ENCODE measurements at places on chromosomes 3 and 15.

GRCh38 chr3:78844307-78844706 lies 923.5 kb downstream of the ROBO1 start:
- no peak for DNase-seq

DNA sequence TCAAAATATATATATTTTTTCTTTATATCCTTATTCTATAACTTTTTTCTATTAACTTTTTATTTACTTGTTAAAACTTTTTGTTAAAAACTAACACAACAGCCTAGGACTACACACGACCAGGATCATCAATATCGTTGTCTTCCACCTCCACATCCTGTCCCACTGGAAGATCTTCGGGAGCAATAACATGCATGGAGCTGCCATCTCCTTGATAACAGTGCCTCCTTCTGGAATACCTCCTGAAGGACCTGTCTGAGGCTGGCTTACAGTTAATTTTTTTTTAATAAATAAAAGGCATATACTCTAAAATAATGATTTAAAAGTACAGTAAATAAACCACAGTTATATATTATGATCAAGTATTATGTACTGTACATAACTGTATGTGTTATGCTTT lies 58.9 kb downstream of the SFMBT1 start:
- no peak for DNase-seq

- no peak for DNase-seq
Observed at GRCh38 chr15:82551646-82552247, 11.5 kb upstream of the RPS17 start.

DNA sequence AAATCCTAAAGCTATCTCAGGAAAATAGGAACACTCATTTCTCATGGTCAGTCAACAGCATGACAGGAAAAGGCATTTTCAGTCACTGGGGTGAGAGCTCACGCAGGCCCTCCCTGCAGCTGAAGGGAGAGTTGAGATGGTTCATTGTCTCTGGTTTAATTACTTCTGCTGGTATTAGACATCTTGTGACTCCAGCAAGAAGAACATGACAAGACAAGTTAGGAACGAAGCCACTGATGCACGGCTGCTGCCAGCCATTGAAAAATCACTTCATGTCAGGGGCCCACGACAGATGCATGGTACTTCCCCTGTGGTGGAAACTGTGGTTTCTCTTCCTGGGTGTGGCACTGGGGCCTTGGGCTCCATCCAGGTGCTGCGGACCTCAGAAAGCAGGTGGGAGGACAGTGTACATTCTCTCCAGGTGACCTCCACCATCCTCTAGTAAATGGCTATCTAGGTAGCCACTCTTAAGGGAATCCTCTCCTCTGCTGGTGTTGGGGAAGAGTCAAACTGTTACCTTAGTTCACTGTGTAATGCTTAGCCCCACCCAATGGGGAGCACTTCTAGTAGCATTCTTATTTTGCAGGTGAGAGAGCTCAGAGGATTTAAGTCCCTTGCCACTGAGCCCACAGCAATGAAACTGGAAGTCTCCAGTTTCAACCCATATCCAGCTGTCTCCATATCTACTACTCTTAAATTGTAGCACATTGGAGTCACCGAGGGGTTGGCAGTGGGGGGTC lies 274.2 kb downstream of the LRTM1 start:
- DNase-seq, result no peak

DNA sequence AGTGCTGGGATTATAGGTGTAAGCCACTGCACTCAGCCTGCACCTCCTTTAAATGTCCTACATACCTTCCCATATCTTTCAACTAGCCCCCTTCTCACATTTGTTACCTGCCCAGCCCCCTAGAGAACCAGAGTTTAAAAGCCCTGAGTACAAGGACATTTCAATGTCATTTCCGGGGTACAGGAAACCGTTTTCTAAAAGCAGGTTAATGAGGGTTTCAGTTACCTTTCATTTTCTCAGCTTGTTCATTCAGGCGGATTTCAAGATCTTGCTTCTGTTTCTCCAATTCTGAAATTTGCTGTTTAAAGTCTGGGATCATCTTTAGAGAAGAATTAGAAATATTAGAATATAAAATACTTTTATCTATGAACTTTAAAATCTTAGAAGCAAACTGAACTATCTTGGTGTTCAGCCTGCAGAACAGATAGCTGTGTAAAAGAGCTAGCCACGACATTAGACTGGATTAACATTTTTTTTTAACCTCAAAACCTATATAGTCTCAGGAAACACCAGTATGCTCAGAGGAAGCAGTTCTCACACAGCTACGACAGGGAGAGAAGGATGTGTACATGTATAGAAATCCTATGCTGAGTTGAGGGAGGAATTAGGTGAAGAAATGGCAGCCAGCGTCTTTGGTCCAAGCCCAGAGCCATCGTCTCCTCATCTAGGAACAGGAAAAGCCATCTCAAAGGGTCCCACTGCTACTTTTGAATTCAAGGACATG lies 29.9 kb upstream of the GNB5 start:
- peak; percentile 37 for DNase-seq

- DNase-seq, result no peak
Observed at GRCh38 chr3:187902041-187902471, 156.8 kb upstream of the BCL6 start.

- no peak for DNase-seq
Observed at GRCh38 chr3:46667061-46667621, 26.3 kb downstream of the ALS2CL start.

GRCh38 chr15:47801522-47801921 lies 84.2 kb downstream of the SEMA6D start:
- DNase-seq, result no peak

DNA sequence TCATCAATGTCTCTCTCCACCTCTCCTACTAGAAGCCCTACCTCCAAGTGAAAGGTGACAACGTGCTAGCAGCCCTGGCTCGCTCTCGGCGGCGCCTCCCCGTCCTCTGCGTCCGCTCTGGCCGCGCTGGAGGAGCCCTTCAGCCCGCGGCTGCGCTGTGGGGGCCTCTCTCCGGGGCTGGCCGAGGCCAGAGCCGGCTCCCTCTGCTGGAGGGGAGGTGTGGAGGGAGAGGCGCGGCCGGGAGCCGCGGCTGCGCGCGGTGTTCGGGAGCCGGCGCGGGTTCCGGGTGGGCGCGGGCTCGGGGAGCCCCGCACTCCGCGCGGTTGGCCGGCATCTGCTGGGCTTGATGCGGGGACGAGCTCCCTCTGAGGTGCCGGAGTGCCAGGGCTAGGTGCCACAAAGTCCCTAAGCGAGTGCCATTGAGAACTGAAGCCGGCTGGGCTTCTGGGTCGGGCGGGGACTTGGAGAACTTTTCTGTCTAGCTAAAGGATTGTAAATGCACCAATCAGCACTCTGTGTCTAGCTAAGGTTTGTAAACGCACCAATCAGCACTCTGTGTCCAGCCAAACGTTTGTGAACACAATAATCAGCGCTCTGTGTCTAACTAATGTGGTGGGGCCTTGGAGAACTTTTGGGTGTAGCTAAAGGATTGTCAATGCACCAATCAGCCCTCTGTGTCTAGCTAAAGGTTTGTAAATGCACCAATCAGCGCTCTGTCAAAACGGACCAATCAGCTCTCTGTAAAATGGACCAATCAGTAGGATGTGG lies 84.8 kb upstream of the ARRDC4 start:
- DNase-seq, result no peak

DNA sequence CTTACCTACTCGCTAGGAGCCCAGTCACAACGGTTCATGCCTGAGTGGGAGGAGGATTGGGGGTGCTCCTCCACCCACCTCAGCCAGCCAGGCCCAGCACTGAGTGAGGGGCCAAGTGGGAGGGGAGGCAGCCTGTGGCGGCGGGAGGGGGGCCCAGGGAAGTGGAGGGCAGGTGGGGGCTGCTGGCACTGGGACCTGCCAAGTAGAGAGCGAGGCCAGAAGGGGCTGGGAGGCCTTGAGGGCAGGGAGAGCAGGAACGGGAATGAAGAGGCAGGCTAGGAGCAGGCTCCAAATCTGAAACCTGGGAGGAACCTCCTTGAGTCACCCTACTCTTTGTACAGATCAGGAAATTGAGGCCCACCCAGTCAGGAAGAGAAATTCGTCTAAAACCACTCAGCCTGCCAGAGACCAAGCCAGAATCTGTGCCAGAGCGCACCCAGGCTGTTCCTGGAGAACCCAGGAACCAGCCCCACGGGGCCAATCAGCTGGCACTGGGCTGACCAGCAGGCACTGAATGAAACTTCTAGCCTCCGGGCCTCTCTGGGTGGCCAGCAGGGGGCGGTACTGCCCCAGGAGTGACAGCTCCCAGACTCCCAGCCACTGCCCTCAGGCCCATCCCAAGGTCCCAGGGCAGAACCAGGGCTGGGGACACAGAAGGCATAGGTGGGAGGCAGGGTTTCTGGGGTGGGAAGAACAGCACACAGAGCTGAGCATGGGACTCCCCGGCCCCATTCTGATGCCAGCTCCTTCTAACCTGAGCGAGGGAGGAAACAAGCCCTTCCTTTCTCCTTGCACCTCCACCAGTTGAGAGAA lies 14.8 kb upstream of the CYP11A1 start:
- DNase-seq, result peak; percentile 78

DNA sequence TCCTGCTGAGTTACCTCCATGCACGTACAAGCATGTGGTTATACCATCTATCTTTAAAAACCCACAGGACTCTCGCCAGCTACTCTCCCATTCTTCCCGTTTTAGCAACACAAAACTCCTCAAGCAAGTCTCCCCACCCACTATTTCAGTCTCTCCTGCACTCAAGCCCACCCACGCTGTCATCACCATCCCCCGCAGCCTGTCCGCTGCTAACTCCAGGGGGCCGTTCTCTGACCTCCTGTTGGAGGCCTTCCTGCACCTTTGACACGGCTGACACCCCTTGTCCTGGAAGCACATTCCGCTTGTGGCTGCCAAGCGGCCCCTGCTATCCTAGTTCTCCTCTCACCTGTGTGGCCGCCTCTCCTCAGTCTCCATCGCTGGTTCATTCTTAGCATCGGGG lies 7.5 kb upstream of the PCSK6 start:
- no peak for DNase-seq

- no peak for DNase-seq
Observed at GRCh38 chr15:52067545-52067926, 45.0 kb downstream of the BCL2L10 start.

- DNase-seq, result no peak
Observed at GRCh38 chr3:139491966-139492365, 15.7 kb upstream of the RBP2 start.

GRCh38 chr3:46286947-46287565 lies 44.8 kb downstream of the CCR3 start:
- no peak for DNase-seq

DNA sequence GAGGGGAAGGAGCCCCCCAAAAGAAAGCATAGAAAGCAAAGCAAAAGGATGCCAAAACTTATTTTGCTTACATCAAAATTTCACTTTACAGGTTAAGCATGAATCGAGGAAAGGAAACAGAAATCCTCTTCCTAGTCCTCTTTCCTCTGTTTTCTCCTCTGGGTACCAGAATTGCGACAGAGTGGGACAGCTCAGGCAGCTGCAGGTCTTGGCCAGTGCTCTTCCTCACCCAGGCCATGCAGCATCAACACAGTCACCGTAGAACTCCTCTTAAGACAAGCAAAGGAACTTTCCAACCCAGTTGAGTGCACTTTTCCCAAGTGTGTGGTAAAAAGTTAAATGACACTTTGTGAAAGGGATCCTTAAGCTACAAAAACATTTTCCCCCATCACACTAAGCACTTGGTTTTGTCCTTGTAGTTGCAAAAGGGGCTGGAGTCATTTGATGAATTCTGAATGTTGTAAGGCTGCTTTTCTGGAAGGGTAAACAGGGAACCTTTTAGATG lies 45.9 kb upstream of the MEX3B start:
- DNase-seq, result no peak

DNA sequence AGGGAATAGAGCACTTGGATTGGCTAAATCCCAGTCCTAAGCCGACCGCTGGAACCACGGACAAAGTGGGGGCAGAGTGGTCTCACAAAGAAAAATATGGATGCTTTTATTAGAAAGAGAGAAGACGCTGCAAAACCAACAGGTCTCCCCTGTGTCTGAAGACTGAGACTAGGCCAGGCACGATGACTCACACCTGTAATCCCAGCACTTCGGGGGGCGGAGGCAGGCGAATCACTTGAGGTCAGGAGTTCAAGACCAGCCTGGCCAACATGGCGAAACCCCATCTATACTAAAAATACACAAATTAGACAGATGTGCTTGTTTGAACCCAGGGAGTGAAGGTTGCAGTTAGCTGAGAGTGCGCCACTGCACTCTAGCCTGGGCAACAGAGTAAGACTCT lies 61.8 kb downstream of the ZDHHC19 start:
- DNase-seq, result no peak

DNA sequence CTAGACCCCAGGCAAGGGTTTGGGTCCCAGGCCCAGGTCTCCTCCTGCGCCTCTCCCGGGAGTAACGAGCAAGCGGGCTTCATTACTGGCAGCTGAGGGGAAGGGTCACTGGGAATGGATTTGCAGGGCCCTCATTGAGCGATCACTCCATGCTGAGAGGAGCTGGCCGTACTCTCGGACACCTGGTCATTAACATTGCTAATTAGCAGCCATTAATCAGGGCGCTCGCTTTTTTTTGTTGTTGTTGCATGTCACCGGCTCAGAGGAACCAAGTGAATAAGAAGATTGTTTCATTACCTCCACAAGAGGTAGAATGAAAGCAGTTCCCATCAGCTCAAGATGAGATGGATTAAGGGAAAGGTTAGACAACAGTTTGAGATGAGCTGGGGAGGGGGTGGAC lies 293.0 kb upstream of the ATP11B start:
- DNase-seq, result no peak

DNA sequence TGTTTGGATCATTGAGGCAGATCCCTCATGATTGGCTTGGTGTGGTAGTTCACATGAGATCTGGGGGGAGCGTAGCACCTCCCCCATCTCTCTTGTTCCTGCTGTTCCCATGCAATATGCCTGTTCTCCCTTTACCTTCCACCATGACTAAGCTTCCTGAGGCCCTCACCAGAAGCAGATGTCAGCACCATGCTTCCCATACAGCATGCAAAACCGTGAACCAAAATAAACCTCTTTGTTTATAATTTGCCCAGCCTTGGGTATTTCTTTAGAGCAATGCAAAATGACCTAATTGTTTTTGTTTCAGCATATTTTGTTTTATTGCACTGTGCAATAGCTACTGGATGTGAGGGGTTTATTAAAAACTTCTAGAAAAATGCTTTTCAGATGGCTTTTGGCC lies 56.6 kb upstream of the CHST2 start:
- DNase-seq, result no peak

DNA sequence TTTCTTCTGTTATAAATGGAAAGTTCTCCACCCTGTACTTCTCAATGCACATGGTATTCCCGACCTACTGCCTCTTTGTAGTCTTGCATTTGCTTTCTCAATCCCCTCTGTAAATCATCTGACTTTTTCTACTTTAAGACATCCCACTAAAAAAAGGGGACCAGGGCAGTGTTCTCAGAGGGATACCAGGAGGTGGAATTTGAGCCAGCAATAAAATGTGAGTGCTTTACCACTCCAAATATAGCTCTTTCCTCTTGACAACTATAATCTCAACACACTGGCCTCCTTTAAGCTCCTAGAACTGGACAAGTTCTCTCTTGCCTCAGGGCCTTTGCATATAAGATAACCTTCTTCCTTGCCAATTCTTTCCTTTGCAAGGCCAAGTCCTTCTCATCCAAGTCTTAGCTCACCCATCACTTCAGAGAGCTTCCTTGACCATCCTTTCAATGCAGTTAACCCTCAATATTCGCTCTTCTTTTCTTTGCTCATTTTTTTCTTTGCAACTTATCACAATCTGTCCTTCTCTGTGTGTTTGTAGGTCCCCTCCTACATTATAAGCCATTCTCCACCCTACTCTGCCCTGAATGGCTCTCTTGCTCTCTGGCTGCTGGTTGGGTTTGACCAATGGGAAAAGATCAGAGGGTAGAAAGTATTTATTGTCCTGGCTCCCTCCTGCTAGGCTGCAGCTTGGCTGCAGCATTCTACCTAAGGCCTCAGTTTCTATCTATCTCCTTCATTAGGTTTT lies 93.4 kb downstream of the PRICKLE2 start:
- no peak for DNase-seq

- DNase-seq, result no peak
Observed at GRCh38 chr15:74027688-74028087, 33.2 kb downstream of the PML start.
